ENCODE measurements at places on chromosomes 5 and 9.

GRCh38 chr5:106454651-106455415 is 1215.9 kb downstream of the EFNA5 start:
- peak; percentile 80 for DNase-seq

DNA sequence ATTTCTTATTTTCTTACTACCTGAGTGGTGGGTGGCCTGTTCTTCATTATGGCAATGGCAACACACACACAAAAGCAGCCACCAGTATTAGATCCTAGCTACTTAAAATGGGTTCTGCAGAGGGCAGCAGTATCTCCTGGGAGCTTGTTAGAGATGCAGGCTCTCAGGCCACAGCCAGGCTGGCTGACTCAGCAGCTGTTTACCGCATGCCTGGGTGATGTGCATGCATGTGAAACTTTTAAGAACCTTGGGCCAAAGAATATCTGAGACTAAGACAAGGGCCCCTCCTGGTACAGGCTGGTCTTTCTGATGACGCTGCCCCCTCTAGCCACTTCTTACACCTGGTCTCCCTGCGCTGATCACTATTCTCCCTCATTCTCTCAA is 399.0 kb downstream of the MED10 start:
- DNase-seq: peak; percentile 2

GRCh38 chr9:120950421-120951388 is 24.1 kb upstream of the TRAF1 start:
- peak; percentile 73 for DNase-seq

DNA sequence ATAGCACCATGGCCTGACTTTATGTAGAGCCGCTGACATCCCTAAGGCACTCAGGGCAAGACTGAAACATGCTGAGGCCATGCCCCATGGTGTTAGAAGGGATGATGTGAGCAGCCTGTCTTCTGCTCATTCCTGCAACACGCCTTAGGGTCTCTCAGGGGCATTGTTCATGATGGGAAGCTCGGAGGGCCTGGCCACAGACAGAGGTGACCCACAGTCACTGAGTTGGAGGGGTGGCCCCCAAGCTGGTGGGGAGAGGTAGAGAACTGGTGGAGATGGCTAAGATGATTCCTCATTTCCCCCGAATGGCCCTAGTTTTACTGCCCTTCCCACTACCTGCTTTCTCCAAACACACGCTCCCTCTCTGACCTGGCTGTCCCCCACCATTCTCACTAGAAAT is 135.2 kb downstream of the BARX1 start:
- no peak for DNase-seq

- no peak for DNase-seq
These were observed 203.9 kb downstream of the ICE1 start for GRCh38 chr5:5626412-5626811.

GRCh38 chr5:8870349-8870958 is 675.4 kb downstream of the SEMA5A start:
- no peak for DNase-seq

- no peak for DNase-seq
These were observed 2064.4 kb upstream of the C9orf72 start for GRCh38 chr9:29637471-29638237.

- DNase-seq: no peak
These were observed 283.9 kb downstream of the AOPEP start for GRCh38 chr9:95010431-95010838.

DNA sequence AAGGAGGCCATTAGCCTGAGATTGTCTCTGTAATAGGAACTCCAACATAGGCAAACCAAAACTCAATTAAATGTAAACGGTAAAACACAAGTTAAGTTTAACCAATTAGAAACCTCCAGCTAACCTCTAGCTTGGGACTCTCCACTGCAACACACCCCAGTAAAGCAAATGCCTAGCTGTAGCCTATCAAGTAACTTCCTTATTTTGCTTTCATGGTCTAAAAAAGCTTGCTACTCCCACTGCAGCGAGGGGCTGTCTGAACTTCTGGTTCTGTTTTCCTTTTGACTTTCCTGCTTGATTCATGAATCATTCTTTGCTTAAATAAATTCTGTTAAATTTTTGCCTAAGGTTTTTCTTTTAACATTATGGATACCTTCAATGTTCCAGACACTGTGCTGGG is 24.4 kb upstream of the C5orf46 start:
- DNase-seq: no peak

DNA sequence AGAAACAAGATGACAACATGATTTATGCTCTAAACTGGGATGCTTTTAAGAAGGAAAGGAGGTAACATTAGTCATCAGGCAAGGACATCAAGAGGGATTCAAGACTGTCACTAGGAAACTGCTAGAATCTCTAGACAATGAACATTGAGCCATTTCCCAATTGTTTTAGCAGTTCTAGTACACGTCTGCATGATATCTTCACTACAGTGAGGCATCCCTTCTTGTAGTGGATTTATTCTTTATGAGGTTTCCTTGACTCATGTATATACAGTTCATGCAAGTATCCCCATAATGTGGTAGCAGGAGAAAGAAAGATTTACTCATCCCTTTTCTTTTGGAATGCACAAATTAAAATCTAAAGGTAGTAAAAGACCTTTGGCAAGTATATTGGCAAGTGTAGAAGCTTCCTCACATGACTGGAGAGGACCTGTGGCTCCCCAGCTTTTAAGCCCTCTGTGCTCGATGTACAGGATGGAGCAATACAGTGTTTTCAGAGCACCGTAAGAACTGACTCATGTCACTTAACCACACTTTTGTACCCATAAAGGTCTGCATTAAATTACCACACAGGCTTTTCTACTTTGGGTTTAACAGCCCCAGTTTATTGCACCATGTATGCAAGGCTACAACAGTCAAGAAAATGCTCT is 335.9 kb downstream of the SEMA5A start:
- peak; percentile 47 for DNase-seq

DNA sequence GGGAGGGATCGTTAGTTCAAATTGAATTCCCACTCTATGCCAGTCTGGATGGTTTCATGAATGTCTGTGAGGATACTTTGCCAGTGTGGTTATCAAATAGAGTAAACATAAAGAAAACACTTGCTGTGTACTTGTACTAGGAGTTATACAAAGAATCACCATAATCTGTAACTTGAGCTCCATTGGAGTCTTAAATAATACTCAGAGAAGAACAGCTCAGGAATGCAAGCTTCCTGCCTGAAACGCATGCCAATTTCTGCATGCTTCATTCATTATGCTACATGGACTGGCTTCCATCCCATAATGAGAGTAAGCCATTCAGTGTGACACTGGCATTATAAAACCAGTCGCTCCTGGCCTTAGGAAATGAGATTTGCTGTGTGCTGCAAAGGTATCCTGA is 351.4 kb downstream of the SEMA5A start:
- peak; percentile 37 for DNase-seq

- DNase-seq: no peak
These were observed 37.6 kb upstream of the EXOC3 start for GRCh38 chr5:405421-405820.

GRCh38 chr5:104513121-104513602 is 950.6 kb upstream of the NUDT12 start:
- DNase-seq: peak; percentile 14

- peak; percentile 48 for DNase-seq
These were observed 2.9 kb downstream of the DUSP1 start for GRCh38 chr5:172768098-172768572.

DNA sequence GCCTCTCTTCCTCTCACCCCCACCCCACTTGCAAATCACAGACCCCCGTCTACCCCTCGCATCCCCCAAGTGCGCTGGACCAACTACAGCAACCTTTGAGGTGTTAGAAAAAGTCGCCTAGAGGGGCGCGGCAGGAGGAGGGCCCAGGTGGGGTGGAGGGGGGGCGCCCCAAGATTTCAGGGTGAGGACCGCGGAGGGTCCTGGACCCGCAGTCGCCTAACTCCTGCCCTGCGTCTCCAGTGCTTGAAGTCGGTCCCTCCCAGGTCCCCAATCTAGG is 379 bp upstream of the EGFLAM start:
- DNase-seq: no peak

DNA sequence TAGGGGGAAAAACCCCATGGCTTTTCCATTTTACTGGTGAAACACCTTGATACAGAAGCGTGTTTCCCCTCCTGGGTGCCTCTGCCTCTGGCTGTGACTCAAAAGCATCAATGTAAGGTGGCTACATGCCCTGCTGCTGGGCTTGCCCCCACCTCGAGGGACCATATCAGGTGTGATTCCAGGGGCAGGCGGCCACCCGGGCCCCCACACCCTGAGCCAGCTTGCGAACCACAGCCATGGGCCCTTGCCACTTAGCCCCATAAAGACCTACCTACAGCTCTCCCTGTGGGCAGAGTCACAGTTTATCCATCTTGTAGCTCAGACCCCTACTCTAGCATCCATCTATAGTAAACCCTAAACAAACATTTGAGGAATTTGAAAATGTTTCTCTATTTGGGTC is 10.8 kb downstream of the SHC3 start:
- no peak for DNase-seq

DNA sequence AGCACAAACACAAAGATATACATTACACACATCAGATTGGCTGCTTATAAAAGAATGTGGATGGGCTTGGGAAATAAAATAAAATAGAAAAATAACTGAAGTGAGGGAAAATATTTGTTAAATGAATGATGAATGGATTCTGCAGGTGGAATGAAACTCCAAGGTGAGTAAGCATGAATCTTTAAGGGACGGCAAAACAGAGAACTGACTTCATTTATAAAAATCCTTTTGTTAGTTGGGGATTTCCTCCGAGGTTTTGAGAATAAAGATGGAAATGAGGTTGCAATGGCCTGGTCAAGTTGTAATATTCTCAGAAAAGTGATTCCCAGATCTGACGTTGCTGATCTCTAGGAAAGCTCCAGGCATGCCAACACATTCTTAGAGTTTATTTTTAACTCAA is 20.9 kb upstream of the SEMA6A start:
- DNase-seq: peak; percentile 34

DNA sequence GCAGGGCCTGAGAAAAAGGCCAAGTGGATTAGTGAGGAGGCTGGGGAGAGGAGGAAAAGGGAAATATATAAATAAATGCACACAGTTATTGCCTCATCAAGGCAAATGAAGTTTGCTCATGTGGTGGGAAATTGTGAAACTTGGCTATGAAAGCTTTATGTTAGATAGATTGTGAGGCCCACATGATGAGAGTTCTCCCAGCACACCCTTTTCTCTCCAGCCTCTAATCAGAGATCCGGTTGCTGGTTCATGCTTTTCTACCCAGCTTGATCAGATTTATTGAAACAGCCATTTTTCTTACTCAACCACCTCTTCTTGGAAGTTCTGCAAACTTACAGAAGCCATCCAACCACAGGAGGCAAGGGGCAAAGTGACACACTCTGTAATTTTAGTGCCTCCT is 125.8 kb upstream of the KLF4 start:
- no peak for DNase-seq

DNA sequence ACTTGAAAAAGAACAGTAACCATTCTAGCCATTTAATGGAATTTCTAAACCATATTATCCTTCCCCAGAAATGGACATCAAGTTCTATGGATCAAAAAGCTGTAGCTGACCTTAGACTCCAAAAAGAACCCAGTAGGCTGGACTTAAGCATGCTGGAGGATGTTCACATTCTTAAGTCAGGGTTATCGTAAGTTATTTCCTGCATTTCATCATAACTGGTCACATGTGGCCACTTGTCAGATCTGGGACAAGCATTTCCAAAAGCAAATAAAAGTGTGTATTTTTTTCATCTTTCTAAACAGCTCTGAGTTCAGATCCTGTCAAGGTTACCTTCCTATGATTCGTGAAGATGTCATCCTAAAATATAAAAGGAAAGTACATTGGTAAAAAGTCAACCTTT is 274.5 kb upstream of the PTGER4 start:
- no peak for DNase-seq

DNA sequence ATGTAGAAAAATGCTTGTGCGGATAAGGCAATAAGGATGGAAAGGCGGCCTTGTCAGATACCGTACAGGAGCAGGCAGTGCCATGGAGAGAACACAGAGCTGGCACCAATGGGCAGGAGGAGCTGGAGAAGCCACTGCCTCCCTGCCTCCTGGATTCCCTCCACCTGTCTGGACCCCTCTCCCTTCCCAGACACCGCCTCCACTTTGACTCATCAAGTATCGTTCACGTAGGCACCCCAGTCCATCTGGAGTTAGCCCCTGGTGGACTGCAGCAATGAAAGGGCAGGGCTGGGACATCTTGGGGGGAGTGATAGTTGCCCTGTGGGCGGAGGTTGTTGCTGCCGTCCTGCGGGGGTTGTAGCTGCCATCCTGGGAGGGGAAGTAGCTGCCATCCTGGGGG is 232.0 kb downstream of the ROR2 start:
- no peak for DNase-seq

- DNase-seq: no peak
These were observed 259.4 kb downstream of the CDH18 start for GRCh38 chr5:19728571-19728970.

DNA sequence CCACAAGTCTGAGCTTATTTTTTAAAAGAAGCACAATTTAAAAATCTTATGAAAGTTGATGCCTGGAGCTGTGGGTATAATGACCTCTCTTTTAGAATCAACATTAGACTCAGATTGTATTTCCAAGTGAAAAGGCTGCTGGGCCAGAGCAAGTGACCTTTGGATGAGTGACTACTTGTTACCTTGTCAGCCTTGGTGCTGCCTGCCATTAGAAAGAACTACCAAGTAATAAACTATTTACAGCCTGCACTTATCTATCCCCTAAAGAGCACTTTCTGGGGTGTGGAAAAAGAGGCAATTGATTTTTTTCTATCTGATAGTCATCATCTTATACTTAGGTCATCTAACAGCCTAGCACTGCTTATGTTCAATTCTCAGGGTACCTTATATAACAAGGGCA is 134.9 kb upstream of the FBXL17 start:
- no peak for DNase-seq

- DNase-seq: no peak
These were observed 52.3 kb upstream of the RARS1 start for GRCh38 chr5:168434001-168434400.

DNA sequence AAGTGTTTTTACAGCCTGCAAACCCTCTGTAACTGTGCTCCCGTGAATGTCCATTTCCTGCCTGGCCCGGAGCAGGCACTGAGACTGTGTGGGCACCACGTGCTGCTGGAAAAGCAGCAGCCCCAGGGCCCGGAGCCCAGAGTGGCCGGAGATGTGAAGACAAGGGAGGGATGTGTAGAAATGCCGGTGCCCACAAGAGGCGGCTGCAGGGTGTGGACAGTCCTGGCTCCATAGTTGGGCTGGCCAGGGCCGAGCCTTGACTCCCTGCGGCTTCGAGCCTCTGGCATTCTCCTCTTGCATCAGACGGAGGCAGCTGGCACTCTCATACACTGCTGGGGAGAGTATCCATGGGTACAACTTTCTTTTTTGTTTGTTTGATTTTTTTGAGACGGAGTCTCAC is 13.2 kb upstream of the GFPT2 start:
- DNase-seq: no peak

- no peak for DNase-seq
These were observed 1.7 kb upstream of the TSLP start for GRCh38 chr5:111069839-111070238.

GRCh38 chr5:52468976-52469375 is 318.7 kb upstream of the ITGA1 start:
- no peak for DNase-seq

GRCh38 chr5:154166901-154167791 is 23.4 kb upstream of the GALNT10 start:
- DNase-seq: no peak

Data from renal cortical epithelial cell (primary cell).